ENCODE measurements at places on chromosomes 12 and 14.

DNA sequence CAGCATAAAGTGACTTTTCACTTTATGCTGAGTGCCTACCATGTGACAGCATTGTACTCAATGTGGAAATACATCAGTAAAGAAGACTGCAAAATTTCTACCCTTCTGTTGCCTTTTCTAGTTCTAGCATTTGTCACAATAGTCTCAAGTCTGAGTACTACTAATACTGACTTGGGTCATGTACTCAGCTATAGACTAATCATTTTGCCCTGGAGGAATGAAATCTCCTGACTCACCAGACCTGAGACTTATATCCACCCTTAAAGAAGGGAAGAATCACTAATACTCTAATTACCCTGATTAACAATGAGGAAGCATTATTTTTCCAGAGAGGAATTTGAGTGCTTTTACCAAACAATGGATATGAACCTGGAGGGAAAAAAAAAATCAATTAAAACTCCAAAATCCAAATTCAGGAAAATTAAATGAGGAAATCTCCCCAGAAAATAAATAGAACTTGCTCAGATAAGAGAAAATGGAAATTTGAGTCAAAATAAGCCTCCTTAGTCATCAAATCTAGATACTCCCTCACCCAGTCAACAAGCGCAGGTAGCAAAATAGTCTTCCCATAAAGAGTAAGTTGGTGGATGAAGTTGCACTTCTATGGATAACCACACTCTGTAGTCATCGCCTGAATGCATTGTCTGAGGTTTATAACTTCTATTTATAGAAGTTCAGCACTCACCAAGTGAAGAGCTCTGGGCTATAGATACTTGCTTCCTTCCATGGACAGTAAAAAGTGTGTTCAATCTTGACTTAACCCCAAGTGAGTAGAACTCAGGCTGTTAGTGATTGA lies 386.6 kb downstream of the SYT1 start:
- DNase-seq: no peak

DNA sequence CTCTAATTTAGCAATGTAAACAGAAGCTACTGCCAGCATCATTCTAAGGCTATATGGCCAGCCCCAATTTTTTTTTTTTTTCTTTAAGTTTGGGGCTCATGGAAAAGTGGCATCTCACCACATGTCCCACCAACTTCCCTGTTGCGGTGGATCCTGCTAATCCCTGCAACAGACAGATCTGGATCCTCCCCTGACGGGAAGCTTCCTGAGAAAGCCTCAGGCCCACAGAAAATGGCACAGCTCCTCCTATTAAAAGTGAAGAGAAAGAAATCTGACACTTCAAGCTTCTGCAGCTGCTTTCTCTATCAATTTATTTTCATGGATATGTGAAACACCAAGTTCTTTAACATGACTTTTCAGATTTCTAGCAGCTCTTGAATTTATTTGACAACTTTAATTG lies 433.8 kb upstream of the DCN start:
- DNase-seq: no peak

DNA sequence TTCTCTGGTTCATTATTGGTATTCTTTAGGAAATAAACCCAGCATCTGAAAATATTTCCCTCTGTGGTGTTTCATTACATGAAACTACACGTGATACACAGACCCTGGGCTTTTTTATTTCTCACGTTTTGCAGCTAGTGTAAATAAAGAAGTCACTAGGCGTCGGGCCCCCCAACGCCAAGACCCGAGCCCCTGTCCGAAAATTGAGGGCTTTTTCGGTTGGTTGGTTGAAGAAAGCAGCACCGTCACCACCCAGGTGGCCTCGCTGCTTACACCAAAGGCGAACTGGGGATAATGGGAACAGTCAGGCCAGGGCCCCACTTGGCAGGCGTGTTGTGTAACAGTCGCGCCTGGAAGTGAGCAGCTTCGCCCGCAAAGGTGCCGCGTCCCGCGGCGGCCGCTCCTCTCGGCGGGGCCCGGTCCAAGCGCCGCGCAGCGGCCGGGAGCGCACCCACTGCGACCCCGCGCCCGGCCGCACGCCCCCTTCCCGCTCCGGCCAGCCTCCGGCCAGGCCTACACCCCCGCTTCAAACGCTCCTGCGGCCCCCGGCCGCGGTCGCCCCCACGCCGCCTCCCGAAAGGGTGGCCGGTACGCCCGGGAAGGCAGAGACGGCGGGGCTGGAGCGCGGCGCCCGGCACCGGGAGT lies 1.2 kb downstream of the DUSP16 start:
- no peak for DNase-seq

GRCh38 chr14:94047581-94047980 lies 21.4 kb downstream of the OTUB2 start:
- no peak for DNase-seq

DNA sequence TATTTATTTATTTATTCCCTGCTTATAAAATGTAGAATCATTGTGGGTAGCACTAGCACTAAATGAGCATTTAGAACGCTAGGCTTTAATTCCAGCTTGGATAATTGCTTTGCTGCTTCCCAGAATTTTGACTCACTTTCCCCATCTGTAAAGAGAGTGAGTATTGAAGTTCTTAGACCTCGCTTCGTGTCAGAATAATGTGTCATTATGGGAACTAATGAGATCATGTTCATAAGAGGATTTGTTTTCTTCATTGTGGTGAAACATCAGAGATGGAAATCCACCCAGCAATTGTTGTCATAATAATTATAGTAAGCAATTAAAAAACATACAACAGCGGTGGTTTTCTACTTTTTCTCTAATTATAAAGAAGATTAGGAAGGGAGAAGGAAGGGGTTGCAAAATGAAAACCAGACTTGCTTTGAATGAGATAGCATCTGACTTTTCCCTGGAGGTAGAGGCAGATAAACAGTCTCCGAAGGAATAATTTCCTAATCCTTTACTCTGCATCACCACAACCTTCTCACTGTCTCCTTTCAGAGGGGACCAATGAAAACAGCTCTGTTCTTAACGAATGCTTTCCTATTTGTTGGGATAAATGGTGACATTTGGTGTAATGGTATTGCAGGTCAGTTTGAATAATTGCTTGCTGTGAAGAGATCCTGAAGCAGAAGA lies 86.8 kb upstream of the ARHGAP5 start:
- no peak for DNase-seq

DNA sequence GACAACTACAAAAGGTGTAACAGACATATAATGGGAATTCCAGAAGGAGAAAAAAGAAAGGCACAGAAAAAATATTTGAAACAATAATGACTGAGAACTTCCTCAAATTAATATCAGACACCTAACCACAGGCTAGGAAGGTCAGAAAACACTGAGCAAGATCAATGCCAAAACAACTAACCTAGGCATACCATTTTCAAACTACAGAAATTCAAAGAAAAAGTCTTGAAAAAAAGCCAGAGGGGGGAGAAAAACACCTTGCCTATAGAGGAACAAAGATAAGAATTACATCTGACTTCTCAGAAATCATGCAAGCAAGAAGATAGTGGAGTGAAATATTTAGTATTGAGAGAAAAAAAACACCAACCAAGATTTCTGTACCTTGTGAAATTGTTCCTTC lies 77.8 kb downstream of the RIN3 start:
- DNase-seq: no peak

GRCh38 chr12:52156757-52157565 lies 34.9 kb downstream of the KRT80 start:
- peak; percentile 65 for DNase-seq

GRCh38 chr14:90658541-90658967 lies 157.7 kb downstream of the TTC7B start:
- DNase-seq: no peak
